ENCODE measurements at places on chromosomes 7 and 10.

- DNase-seq: no peak
Measured at GRCh38 chr10:93757801-93758507, at the start of gene LGI1. LGI1 (plus strand) TSS chr10:93757936; CDS start chr10:93758145, 209 bp downstream.

- peak; percentile 84 for DNase-seq
Measured at GRCh38 chr10:71383972-71384687, 12.6 kb upstream of the CDH23 start.

DNA sequence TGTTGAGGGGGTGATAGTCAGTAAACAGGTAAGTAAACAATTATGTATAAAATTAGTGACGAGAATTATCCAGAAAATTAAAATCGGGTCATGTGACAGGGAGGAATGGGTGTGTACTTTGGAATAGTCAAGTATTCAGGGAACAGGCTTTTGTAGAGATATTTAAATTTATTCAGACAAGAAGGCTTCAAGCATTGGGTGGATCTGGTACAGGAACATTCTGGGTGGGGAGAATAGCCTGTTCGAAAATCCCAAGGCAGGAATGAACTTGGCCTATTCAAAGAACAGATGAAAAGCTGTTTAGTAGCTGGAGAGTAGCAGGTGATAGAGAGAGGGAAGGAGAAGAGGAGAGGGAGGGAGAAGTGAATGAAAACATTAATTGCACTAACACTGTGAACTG is 448.9 kb upstream of the FZD8 start:
- no peak for DNase-seq

DNA sequence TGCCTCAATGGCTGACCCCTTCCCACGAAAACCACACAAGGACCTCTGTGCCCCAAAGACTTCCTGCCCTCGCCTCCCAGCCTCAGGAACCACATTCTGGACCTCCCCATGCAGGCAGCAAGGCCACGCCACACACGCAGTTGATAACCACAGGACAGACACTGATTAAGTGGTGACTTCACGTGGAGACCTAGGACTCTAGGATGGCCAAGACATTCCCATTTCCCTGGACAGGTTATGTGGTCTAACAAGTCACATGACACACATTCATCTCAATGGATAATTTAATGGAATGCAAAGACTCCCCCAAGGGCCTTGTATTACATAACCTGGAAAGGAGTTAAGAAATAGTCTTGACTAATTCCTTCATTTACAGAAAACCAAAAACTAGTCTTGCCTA is 110.2 kb downstream of the LARP4B start:
- no peak for DNase-seq

- no peak for DNase-seq
Measured at GRCh38 chr7:128424686-128425275, 15.0 kb upstream of the IMPDH1 start.

GRCh38 chr10:26997610-26998009 is 102.7 kb downstream of the ANKRD26 start:
- no peak for DNase-seq

DNA sequence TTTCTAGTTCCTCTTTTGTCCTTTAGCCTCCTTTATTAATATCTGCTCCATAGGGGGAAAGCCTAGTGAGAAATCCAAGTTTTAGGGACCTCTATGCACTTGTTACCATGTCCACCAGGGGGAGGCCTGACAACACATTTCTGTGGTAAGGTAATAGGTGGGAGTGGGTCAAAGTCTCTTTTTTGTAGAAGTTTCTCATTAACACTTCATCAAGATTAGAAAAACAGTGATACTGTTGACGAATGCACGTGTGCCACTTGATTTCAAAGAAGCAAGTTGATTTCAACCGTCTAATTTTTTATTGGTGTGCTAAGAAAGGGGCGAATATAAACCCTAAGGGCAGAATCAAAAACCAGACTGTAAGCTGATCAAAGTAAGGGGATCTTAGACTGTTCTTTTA is 30.6 kb downstream of the CISD1 start:
- peak; percentile 54 for DNase-seq

- DNase-seq: no peak
Measured at GRCh38 chr10:9596368-9596920, 1421.2 kb upstream of the CELF2 start.
